ENCODE measurements at places on chromosomes 5 and 9.

GRCh38 chr5:136619556-136619955 is 254.2 kb upstream of the TRPC7 start:
- no peak for DNase-seq

GRCh38 chr5:35145691-35146317 is 84.5 kb downstream of the PRLR start:
- DNase-seq: no peak

DNA sequence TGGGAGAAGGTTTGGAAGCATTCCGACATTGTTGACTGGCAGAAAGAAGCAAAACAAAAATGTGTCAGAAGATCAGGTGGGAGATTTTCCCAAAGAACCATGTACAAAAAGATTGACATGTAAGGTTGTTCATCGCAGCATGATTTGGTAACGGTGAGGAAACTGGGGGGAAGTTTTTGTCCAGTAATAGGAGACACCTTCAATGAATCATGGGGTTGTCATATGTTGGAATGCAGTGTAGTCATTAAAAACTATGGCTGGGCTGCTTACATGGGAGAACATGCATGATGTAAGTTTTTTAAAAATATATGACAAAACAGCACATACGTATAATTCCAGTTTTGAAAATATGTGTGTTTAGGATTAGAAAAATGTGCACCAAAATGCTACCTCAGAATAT is 50.5 kb downstream of the HSD17B3 start:
- no peak for DNase-seq

GRCh38 chr9:135822374-135822755 is 85.0 kb downstream of the CAMSAP1 start:
- peak; percentile 13 for DNase-seq

GRCh38 chr9:14441976-14442651 is 128.2 kb upstream of the NFIB start:
- no peak for DNase-seq

DNA sequence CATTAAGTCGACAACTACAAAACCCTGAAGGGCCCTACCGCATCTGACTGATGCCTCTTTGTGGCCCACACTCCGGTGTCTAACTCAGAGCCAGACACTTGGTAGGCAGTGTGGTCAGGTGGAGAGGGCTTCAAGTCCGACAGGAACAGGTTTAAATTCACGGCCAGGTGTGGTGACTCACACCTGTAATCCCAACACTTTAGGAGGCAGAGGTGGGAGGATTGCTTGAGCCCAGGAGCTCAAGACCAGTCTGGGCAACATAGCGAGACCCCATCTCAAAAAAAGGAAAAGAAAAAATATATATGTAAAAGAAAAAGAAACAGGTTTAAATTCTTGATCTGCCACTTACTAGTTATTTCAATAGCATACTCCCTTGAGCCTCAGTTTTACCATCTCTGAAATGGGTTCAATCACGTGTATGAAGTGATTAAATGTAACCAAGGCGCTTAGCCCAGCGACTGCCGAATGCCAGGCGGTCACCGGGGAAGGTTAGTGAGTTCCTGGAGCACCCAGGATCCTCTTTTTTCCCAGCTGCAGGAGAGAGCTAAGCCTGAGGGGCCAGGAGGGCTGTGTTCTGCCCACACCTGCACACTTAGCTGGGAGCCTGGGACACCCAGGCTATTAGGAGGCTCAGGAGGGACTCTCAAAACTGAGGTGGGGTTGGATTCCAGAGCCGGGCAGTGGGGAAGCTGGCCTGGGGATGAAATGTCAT is 943 bp downstream of the CLTB start:
- DNase-seq: no peak

DNA sequence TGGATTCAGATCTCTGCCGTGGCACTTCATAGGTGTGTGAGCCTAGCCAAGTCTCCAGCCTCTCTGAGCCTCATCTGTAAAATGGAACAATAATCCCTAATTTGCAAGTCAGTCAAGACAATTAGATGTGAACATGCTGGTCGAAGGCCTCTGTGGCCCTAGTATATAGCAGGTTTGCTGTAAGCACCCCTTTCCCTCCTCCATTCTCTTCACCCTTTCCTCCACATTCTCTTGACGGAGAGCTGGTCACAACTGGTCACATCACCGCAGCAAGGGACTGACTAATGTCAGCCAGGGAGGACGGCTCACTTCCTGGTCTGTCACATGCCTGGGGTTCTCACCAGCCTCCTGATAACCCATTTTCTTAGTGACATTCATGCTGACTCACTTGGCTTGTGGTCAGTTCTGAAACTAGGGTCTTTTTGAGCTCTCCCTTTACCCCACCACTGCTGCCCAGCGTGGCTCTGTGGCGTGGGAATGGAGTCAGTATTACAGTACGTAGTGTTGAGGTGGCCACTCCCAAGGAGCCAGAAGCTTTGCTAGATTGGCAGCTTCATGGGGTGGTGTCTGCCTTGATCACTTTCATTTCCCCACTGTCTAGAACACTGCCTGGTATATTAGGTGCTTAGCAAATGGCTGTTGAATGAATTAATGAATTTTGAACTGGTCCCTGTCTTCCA is 47.8 kb downstream of the ERGIC1 start:
- DNase-seq: peak; percentile 38

DNA sequence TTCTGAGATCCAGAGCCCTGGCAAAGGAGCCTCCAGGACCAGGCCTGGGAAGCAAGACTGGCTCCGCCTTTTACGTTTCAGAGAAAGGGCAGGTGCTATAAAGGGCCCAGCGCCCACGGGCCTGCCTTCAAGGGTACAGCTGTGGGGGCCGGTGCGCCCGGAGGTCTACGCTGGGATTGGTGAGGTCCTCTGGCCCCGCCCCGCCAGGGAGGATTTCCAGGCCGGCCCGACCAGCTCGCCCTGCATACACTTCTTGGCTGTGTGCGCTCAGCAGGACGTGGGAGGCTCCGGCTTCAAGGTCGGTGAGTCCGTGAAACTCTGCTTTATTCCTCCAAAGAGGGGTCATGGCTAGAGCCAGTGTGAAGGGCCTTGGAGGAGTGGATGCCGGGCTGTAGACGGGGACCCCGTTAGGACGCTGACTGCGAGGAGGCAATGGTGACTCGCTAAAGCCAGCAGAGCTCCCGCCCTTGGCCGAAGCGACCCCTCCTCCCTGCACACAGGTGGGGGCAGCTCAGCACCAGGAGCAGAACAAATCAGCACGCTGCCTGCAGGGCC is at the start of gene CKMT2:
CKMT2 (plus strand) TSS at position 243 of the 555 bp plus-strand sequence. CDS start 17,811 bp downstream, outside the sequence.
- DNase-seq: peak; percentile 92

DNA sequence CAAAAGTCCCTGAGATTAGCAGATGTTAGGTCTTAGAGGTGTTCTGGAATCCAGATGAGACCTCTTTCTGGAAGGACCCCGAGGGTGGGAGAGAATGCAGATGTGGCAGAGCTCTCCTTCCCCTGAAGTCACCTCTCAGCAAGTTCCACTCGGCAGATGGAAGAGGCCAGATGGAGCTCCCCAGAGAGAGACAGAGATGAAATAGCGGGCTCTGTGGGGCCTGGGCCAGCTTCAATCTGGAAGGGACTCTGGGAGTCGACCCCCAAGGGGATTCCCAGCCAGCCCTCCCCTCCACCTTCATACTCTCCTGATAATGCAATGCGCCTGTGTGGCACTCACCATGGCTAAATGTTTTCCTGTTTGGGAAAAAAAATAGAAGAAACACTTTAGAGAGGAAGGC is 60.2 kb downstream of the WNK2 start:
- no peak for DNase-seq

GRCh38 chr5:176785184-176786145 is 24.9 kb upstream of the UNC5A start:
- no peak for DNase-seq

GRCh38 chr9:99013550-99013949 is 69.8 kb downstream of the COL15A1 start:
- no peak for DNase-seq

DNA sequence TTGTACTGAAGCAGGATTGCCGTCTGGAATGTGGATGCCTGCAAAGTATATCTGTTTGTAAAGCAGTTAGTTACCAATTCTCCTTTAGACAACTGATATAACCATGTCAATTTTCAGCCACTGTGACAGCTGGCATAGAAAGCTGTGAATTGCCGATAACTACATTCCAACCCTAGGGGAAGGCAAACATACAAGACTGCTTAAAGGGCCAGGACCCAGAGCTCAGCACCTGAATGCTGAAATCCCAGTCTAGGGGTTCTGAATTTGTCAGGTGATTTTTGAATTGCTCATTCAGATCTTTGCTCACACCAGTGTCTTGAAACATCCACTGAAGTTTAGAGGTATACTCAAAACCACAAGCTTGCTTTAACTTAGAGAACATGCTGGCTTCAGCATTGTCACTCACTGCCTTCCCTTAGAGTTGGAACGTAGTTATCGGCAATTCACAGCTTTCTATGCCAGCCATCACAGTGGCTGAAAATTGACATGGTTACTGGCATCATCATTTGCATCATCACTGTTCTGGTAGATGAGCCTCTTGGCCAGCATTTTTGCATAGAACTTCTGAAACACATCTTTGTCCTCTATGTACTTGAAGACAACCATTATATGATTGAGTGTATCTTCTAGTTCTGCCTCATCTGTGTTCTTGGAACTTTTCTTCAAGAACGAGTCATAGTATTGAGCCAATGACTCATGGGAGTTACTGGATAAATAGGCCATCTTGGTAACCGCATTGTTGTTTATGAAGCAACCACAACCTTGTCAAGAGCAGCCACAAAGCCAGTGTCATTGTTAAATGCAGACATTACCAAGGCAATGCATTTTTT is 82.1 kb downstream of the CCDC192 start:
- no peak for DNase-seq

DNA sequence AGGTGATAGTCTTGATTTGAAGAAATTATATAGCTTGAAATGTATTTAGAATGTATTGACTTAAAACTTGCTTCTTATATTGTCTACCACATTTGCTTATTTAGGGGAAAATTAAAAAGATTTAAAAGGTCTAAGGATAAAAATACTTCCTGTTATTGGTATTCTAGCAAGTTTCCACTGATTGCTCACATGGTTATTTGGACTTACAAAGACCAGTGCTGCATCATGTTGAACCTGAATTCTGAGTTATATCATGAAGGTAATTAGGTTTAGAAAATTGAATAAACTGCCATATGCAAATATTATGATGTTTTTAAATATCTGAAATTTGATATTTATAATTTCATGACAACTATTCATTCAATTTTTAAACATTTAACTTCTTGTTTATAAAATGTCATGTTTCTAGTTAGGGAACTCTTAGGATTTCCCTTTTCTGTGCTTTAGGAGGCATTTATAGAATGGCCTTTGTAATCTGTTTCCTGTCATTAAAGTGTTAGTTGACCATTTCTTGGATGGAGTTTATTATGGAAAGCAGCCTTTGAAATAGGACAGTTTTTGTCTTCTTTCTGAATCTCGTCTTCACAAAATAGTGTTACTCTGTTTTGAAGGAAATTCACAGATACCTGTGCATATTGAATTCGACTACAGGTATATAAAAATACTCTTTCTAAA is 85.8 kb downstream of the MTREX start:
- no peak for DNase-seq
